ENCODE measurements at places on chromosomes 16 and 17. TPM values are rescaled to one million over a fixed set of nuclear protein-coding genes. Genes with fewer than 3 reads are reported as not detected.

AOC3 gene
- polyA plus RNA-seq, result not detected

KATNB1 gene
- polyA plus RNA-seq, result 11.5 TPM

CCL1 gene
- not detected for polyA plus RNA-seq

RPH3AL gene
- 13.2 TPM for polyA plus RNA-seq

ITGAL gene
- 22.7 TPM for polyA plus RNA-seq

FKBP10 gene
- polyA plus RNA-seq, result not detected

ABCC3 gene
- not detected for polyA plus RNA-seq

CHRNB1 gene
- 13.9 TPM for polyA plus RNA-seq

KRT40 gene
- not detected for polyA plus RNA-seq

TPSD1 gene
- polyA plus RNA-seq, result not detected

SHISA9 gene
- polyA plus RNA-seq, result not detected

CLDN7 gene
- 3.5 TPM for polyA plus RNA-seq

MYH2 gene
- polyA plus RNA-seq, result not detected

NTN1 gene
- 0.09 TPM for polyA plus RNA-seq

FLII gene
- 169 TPM for polyA plus RNA-seq

PPL gene
- polyA plus RNA-seq, result 0.05 TPM

NLRC3 gene
- 12.7 TPM for polyA plus RNA-seq

KCNH6 gene
- polyA plus RNA-seq, result not detected

STAT5B gene
- polyA plus RNA-seq, result 41.6 TPM

CDH11 gene
- not detected for polyA plus RNA-seq

SEC14L1 gene
- polyA plus RNA-seq, result 17.7 TPM

PRSS53 gene
- 0.48 TPM for polyA plus RNA-seq

KRTAP9-4 gene
- polyA plus RNA-seq, result not detected

OSGIN1 gene
- polyA plus RNA-seq, result not detected

SLFN12 gene
- polyA plus RNA-seq, result 2.4 TPM

TMEM92 gene
- polyA plus RNA-seq, result not detected

GNG13 gene
- not detected for polyA plus RNA-seq

ACSF3 gene
- polyA plus RNA-seq, result 43.6 TPM

HOXB9 gene
- polyA plus RNA-seq, result not detected

MSLN gene
- not detected for polyA plus RNA-seq

CYTH1 gene
- polyA plus RNA-seq, result 183 TPM

KRT39 gene
- polyA plus RNA-seq, result not detected

BHLHA9 gene
- not detected for polyA plus RNA-seq

CCL14 gene
- polyA plus RNA-seq, result not detected

MEIOB gene
- polyA plus RNA-seq, result not detected

ZNF287 gene
- polyA plus RNA-seq, result 9.3 TPM

CACNA1H gene
- polyA plus RNA-seq, result not detected

CCDC78 gene
- not detected for polyA plus RNA-seq

TP53TG3D gene
- 1.1 TPM for polyA plus RNA-seq

KIF18B gene
- polyA plus RNA-seq, result not detected

CCDC43 gene
- 10.7 TPM for polyA plus RNA-seq

SEPTIN1 gene
- polyA plus RNA-seq, result 139 TPM

CHD9NB gene
- not detected for polyA plus RNA-seq

CRHR1 gene
- polyA plus RNA-seq, result not detected

STX1B gene
- not detected for polyA plus RNA-seq

TMEM98 gene
- not detected for polyA plus RNA-seq

EPX gene
- polyA plus RNA-seq, result not detected

SLC38A8 gene
- polyA plus RNA-seq, result not detected

KRT26 gene
- polyA plus RNA-seq, result not detected

CCNF gene
- polyA plus RNA-seq, result 5.0 TPM

CDH8 gene
- polyA plus RNA-seq, result not detected

CES4A gene
- polyA plus RNA-seq, result 1.5 TPM

Data from naive B cell (primary cell).